ENCODE measurements at places on chromosomes 16 and 17.

- no peak for DNase-seq
Observed at GRCh38 chr16:86499889-86500707, 10.2 kb upstream of the FOXF1 start.

DNA sequence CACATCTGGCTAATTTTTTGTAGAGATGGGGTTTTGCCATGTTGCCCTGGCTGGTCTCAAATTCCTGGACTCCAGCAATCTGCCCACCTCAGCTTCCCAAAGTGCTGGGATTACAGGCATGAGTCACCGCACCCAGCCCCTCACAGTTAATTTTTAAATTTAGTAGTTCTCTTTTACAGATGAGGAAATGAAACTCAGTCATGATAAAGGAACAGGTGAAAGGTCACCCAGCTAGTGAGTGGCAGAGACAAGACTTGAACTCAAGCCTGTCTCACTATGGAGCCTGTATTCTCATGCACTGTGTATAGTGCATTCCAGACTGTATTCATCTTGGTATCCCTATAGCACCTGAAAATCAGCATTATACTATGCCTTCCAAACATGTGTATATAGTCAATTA is 77.1 kb upstream of the WSB1 start:
- DNase-seq, result no peak

DNA sequence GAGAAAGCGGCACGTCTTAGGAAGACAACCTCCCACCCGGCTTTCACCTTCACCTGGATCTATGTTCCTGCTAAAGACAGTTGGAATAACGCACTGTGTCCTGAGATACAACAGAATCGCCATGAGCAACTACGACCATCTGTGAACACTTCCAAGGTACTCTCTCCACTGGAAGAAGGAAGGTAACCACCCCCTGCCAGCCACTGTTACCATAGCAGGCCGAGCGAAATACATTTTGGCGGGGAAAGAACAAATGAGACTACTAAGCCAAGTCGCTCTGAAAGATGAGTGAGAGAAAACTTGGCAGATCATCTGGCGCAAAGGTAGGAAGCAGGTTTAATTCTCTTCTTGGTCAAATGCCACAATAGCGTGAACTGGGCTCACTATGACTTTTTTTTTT is 9.8 kb downstream of the CRK start:
- DNase-seq, result no peak

DNA sequence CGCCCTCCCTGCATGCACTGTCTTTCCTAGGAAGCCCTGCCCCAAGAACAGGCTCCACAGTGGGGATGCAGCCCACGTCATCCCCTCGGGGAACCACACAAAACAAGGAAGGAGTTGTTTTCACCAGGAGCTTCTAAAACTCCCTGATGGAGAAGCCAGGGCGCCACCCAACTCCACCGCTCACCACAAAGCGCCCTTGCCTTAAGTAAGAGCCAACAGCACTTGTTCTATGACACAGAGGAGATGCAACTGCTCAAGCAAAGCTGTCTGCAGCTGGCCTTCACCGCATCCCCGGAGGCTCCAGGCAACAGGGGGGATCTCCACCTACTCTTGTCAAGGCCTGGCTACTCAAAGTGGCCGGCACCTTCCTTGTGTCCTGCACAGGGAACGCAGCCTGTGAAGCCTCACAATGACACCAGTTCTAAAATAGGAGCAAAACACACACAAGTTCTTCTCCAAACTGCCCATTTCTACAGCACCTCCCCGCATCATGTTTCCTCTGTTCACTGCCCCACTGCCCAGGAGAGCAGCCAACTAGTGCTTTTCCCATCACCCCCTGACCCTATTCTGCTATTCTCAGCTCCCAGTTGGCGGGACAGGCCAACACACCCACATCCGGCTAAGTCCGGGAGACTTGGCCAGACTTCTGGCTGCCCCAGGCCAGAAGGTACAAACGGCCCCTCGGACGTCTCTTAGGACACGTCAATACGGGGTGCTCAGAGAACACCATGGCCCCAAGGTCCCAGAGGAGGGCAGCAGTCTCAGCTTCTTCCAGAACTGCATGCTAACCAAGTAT is 24.2 kb downstream of the MPG start:
- no peak for DNase-seq

GRCh38 chr16:4166821-4167220 is 50.6 kb upstream of the ADCY9 start:
- no peak for DNase-seq

- peak; percentile 65 for DNase-seq
Observed at GRCh38 chr17:40168262-40168832, 8.9 kb upstream of the RAPGEFL1 start.

- no peak for DNase-seq
Observed at GRCh38 chr17:55160501-55160900, 104.3 kb upstream of the HLF start.

DNA sequence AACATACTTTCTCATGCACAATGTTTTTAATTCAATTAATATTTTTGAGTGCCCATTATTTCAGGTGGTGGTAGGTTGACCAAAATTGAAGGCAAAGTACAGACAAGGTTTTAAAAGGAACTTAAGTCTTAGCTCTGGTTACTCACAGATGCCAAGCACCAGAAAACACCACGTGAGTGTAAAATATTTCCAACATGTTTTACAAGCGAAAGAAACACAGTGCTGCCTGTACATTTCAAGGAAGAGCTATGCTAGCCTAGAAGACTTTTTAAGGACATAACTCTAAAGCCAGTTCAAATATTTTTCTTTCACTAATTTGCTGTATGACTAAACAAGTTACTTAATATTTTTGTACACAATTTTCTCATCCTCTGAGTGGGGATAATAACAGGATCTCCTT is 736.4 kb upstream of the GOT2 start:
- no peak for DNase-seq

- no peak for DNase-seq
Observed at GRCh38 chr16:53504665-53505064, 1.7 kb upstream of the AKTIP start.

DNA sequence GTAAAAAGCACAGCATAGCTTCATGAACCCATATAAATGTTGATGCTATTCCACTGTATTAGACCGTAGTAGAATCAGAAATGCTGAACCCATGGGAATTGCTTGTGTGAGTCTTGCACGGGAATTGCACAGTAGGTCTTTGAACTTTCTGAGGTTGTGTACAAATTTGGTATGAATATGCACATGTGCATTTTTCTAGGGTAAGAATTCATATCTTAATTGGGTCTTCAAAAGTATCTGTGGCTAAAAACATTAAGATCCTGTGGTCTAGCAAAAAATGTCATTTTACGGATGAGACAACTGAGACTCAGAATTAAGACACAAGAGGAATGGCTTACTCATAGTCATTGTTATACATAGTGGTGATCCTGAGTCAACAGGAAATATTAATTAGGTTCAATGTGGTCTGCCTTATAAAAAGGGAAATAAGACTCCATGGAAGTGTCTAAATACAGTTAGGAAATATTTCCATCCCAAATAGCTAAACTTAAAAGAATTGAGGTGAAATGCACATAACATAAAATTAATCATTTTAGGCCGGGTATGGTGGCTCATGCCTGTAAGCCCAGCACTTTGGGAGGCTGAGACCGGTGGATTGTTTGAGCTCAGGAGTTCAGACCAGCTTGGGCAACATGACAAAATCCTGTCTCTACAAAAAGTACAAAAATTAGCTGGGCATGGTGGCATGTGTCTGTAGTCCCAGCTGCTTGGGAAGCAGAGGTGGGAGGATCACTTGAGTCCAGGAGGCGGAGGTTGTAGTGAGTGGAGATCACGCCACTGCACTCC is 22.8 kb downstream of the TAOK1 start:
- DNase-seq, result no peak

DNA sequence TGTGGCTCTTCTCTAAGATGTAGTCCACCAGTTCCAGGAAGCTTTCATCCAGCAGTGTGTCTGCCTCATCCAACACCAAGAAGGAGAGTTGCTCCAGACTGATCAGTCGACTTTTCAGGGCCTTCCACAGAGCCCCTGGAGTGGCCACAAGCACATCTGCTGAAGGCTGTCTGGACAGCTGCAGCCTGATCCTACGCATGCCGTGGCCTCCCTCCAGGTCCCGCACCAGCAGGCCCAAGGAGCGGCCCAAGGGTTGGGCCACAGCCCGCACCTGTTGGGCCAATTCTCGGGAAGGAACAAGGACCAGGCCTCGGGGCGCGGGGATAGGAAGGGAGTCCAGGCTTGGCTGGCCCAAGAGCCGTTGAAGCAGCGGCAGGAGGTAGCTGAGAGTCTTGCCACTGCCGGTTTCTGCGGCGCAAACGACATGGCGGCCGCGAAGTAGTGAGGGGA is 729 bp downstream of the DDX28 start:
- no peak for DNase-seq

DNA sequence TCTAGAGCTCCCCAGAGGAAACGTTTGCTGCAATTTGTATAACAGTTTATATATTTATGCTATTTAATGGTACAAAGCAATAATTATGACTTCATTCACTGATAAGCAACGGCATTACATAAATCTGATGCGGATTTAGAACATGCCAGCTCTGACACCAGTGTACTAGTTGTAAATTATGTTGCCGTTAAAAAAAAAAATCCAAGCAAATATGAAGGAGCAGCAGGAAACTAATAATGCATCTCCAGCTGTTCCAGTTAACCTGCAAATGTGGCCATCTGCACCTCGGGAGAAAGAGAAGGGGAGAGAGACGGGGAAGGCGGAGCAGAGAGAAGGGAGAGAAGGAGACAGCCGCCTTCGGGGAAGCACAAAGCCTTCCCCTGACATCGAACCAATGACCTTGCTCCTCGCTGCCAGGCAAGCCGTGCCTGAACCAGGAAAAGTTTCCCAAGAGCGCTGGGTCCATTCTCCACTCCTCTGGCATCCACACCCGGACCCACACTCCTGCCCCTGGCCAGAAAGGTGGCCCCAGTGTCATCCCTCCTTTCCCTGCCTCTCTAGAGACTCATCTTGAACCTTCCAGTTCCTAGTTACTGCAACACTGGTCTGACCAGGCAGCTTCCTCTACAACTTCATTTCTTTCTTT is 174.8 kb downstream of the C16orf78 start:
- DNase-seq, result peak; percentile 47

DNA sequence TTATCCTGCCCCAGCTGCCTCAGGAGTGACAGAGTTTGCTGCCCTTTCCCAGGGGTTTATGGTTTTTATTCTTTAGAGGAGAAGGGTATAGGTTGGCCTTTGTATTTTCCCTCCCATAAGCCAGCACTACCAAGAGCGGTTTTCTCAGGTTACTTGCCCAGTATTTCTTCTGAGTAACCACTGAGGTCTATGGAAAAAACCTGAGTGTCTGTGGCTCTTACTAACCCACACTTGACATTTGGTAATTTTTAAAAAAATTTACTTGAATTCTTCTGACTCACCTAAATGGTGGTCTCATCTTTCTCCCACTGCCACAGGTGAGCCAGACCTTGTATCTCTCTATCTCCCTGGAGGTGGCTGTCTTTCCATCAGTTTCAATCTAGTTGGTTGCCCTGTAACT is 6.0 kb downstream of the SLC7A6 start:
- DNase-seq, result no peak

GRCh38 chr17:63611354-63611753 is 10.7 kb downstream of the TACO1 start:
- DNase-seq, result no peak

- DNase-seq, result no peak
Observed at GRCh38 chr16:11060364-11060763, 116.0 kb downstream of the CLEC16A start.

DNA sequence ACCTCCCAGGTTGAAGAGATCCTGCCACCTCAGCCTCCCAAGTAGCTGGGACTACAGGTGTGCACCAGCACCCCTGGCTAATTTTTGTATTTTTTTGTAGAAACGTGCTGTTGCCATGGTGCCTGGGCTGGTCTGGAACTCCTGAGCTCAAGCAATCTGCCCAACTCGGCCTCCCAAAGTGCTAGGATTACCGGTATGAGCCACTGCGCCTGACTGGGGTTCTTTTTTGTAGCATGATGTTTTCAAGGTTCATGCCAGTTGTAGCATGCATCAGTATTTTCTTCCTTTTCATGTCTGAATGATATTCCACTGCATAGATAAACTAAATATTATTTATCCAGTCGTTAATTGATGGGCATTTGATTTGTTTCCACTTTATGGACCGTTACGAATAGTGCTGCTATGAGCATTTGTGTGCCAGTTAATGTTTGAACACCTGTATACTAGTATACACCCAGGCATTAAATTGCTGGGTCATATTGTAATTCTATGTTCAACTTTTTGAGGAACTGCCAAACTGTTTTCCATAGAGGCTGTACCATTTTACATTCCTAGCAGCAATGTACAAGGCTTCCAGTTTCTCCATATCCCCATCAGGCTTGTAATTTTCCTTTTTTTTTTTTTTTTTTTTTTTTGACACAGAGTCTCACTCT is 24.8 kb upstream of the CEP20 start:
- no peak for DNase-seq

DNA sequence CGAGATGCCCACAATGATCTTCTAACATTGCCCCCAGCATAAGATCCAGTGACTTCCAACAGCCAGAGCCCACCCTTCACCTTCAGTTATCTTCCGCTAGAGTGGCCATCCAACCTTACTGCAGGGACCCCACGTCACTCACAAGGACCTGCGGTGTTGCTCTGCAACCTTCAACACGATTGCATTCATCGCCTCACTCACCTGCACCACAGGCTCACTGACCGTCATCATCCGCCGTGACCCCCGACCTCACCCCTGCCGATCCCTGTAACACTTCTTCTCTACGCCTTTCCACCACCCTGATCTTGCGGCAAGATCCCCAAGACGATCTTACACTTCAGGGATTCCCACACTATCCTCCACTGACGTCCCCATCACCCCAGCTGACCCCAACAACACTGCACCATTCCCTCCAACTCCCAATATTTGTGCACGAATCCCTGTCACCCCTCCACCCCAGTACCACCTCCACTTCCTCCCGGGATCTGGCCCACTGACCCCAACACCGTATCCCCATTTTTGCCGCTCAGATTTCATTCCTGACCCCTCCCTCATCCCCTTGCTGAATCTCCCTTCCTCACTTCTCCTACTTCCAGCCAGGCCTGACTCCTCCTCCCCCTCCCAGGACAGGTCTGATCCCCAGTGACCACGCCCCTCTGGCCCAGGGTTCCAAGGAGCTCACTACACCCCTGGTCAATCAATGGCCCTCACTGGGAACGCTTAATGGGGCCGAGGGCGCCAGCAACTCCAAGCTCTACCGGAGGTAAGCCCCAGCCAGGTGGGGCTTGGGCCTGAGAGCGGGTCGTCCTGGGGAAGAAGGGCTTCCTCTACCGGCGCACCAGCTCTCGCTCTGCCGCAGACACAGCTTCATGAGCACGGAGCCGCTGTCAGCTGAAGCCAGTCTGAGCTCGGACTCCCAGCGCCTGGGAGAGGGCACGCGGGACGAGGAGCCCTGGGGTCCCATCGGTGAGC is 7.6 kb downstream of the RUNDC3A start:
- no peak for DNase-seq

DNA sequence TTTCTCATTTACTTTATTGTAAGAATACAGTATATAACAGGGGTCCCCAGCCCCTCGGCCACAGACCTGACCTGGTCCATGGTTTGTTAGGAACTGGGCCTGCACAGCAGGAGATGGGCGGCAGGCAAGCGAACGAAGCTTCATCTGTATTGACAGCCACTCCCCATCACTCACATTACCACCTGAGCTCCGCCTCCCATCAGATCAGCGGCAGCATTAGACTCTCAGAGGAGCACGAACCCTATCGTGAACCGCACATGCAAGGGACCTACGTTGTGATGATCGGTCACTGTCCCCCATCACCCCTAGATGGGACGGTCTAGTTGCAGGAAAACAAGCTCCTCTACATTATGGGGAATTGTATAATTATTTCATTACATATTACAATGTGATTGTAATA is 410.6 kb downstream of the SLC39A11 start:
- DNase-seq, result no peak

Data from NCI-H1694 (cell line).